Activated T-helper 9 cell treated with anti-CD3 and anti-CD28 coated beads, Interleukin-2, amount 50 U/mL, for 16 hours (primary cell): ENCODE measurements at places on chromosomes 4 and X.

- DNase-seq = no peak
These were observed 78.2 kb upstream of the C4orf54 start for GRCh38 chr4:99735822-99736221.

GRCh38 chr4:149370002-149370401 lies 445.6 kb downstream of the IQCM start:
- DNase-seq = no peak

GRCh38 chrX:130770615-130771014 lies 132.4 kb downstream of the ENOX2 start:
- DNase-seq = no peak

GRCh38 chrX:25941087-25941486 lies 197.1 kb upstream of the MAGEB18 start:
- no peak for DNase-seq

GRCh38 chrX:40277672-40278071 lies 179.9 kb upstream of the BCOR start:
- DNase-seq = no peak

DNA sequence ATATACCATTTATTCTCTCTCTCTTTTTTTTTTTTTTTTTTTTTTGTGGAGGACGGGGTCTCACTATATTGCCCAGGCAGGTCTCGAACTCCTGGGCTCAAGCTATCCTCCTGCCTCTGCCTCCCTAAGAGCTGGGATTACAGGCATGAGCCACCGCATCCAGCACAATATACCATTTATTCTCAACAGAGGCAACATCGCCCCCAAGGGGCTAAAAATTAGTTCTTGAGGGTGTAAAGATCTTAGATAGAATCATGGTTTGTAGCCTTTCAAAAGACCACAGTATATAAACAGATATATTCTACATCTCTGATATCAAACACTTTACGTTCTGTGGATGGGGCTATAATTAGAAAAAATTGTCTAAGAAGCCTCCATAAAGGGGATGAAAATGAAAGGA lies 39.8 kb upstream of the TCEAL2 start:
- DNase-seq = no peak

GRCh38 chr4:186627226-186627865 lies 72.0 kb upstream of the MTNR1A start:
- no peak for DNase-seq

DNA sequence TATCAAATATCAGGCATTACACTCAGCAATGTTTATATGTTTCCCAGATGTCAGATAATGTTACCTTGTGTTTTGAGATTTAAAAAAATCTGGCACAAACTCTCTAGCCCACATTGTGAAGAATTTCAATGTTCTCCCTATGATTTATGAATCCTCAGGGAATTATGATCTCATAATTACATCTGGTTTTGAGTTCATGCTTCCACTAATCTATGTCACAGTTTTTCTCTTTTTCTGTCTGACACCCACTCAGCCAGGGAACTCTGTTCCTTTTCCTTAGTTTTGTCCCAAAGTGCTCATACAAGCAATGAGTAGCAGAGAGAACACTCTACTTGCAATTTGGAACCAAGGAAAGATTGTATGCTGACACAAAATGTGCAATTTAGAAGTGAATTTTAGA lies 212.1 kb upstream of the POF1B start:
- no peak for DNase-seq

DNA sequence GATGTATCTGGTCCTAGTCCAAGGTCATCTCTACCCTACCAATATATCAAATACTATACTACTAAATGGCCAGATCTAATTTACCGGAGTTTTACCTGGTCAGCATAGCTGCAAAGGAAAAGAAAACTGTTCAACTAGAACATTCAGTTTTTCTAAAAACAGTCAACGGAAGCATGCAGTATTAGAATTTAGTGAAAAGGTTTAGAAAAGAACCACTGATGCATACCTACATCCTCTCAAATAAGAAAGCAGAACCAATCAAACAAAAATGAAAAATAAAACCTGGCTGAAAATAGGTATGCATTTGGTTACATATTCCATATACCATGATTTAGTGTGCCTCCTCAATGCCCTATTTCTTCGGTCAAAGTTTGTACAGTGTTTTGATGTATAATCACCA lies 140.0 kb downstream of the CHM start:
- no peak for DNase-seq

- no peak for DNase-seq
These were observed 17.1 kb upstream of the C1QTNF7 start for GRCh38 chr4:15410750-15411149.

DNA sequence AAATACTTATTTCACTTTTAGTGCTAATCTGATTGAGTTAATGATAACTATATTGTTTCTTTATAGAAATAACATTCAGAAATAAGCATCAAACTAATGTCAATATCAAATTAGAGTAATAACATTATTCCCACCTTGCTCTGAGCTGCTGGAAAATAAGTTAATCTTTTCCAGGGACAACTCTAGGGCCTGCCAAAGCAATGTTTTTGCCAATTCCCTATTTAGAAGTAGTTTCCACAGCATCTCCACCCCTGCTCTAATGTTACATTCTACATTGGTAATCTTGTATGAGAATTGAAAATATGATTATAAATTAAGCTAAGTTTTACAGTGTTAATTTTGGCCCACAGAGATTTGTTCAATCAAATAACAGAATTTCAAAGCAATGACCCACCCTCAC lies 68.3 kb downstream of the REELD1 start:
- no peak for DNase-seq

DNA sequence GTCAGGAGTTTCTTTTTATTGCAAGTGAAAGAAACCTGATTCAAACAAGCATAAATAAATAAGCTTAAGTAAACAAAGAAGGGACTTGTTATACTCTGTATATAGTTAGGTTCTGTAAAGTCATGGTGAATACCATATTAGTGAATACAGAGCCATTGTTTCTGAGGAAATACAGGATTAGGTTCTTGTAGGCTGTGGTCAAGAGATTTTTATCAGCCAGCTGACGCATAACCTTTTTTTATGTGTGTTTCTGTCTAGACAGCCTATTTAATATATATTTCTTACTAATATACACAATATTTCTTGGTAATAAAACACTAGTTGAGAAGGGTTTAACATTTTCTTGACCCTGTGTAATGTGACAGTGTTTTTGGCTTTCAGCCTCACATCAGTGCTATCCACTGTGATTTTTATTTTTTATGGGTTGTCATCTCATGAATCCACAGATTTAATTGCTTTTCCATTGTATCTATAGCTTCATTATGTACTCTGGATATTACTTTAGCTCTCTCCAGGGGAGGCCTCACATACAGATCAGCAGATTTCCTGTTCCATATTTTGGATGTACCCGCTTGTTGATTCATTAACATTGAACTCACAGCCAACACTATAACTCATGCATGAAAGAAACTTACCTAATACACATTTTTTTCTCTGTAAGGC lies 8.0 kb downstream of the HERC3 start:
- DNase-seq = no peak

DNA sequence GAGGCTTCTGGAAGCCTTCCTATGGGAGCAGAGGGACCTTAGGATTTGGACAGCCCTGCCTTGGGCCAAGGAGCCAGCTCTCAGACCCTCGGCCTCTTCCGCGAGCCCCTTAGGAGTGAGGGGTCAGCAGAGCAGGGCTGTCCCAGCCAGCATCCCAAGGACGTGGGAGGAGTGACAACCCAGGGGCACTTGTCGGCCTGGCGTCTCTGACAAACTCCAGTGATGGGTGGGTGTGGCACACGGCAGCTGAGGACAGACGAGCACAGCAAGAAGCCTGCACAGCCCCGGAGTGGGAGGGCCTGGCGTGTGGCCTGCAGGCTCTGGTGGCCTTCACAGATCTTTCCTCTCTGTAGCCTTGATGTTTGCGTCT lies 11.6 kb upstream of the TNIP2 start:
- DNase-seq = no peak
